ENCODE measurements at places on chromosomes 12 and 14.

DNA sequence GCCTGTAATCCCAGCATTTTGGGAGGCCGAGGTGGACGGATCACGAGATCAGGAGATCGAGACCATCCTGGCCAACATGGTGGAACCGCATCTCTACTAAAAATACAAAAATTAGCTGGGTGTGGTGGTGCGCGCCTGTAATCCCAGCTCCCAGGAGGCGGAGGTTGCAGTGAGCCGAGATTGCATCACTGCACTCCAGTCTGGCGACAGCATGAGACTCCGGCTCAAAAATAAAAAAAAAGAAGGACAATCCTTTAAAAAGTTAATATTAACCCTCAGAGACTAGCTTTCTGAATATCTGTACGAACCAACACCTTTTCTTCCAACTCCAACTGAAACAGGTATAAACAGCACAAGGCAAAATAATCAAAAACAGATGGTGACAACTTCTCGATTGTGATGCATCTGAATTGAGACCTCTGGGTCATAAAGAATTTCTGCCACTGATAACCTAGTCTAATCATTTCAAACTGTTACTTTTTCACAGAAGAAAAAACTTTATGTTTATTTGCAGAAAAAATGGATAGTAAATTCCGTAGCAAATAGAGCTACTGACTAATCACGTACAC lies 27.8 kb downstream of the CLIP1 start:
- DNase-seq, result no peak

DNA sequence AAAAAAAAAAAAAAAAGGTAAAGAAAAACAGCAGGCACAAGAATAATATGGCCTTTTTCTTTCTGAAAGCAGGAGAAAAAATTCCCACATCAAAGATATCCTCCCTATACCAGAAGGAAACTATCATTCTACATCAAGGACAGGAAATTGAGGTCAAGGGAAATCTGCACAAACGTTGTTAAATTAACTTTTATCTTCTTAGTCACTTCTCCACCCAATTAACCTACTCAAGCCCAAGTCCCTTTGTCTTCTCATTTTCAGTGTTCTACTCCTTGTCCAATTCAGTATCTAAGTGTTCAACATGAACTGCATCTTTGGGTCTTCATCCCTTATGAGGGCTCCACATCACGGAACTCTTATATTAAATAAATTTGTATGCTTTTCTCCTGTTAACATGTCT lies 15.7 kb downstream of the NDUFA12 start:
- DNase-seq, result no peak

- DNase-seq, result no peak
Measured at GRCh38 chr14:77641534-77642341, 25.3 kb upstream of the SPTLC2 start.

DNA sequence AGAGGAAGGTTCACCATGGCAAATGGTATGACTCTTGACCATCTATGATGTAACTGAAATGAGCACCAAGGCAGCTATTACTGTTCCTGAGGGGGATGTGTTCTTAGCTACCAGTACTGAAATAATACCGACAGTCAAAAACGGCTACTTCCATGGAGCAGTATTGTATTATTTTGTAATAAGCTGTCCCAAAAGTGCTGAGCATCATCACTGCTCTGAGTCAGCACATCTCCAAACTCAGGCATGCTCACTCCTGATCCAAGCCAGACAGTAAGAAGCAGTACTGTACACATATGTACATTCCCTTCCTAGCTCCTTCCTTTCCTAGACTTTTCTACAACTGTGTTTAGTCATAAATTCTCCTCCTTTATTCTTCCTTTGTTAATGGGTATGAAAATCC lies 8.6 kb downstream of the VTI1B start:
- no peak for DNase-seq

DNA sequence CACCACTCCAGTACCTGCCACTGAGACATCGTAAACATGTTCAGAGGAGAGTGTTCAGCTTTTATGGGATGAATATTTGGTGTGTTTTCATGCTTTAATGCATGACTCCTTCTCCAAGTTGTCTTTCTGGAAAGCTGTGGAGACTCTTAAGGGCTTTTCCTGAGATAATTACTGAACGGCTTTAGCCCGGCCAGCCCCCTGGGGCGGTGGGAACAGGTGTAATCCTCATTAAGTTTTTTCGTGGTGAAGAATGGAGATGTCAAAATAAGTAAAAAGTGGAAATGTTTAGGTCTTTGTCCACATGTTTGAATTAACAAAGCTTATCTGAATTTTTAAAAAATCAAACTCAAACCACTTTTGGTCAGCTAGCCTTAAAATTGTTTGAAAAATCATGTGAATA lies 1.5 kb downstream of the SYNE2 start:
- peak; percentile 67 for DNase-seq

GRCh38 chr12:88299567-88300101 lies 157.5 kb downstream of the TMTC3 start:
- DNase-seq, result no peak

GRCh38 chr12:40996091-40996490 lies 192.0 kb upstream of the PDZRN4 start:
- no peak for DNase-seq

DNA sequence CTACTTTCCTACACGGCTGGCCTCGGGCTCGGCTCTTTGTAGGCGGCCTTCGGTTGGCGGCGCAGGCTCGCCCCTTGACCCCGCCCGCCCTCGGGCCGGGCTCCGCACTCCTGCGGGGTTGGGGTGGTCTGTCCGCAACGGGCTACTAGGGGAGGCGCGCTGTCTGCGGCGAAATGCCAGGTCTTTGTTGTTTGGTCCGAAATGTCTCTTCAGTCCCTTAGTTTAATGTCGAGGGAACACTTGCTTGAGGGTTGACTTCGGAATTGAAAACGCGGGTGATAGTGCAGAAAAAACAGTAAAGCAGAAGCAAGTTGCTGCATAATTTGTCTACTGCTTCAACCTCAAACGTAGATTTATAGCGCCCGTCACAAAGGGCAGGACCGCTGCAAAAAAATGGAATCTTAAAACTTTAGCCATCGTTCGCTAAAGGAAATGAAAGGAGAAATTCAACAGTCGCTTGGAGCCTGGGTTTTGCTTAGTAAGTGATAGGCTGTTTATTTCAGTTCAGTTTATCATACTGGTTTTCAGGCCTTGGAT lies 390 bp downstream of the JKAMP start:
- no peak for DNase-seq

DNA sequence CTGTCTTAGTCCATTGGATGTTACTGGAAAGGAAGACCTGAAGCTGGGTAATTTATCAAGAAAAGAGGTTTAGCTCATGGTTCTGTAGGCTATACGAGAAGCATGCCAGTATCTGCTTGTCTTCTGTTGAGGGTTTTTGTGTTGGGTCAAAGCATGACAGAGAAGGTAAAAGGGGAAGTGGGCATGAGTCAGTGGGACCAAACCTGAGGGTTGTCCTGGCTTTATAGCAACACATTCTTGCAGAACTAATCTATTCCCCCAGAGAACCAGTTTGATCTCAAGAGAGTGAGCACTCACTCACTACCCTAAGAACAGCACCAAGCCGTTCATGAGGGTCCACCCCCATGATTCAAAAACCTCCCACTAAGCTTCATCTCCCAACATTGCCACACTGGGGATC lies 19.0 kb upstream of the KRAS start:
- no peak for DNase-seq

DNA sequence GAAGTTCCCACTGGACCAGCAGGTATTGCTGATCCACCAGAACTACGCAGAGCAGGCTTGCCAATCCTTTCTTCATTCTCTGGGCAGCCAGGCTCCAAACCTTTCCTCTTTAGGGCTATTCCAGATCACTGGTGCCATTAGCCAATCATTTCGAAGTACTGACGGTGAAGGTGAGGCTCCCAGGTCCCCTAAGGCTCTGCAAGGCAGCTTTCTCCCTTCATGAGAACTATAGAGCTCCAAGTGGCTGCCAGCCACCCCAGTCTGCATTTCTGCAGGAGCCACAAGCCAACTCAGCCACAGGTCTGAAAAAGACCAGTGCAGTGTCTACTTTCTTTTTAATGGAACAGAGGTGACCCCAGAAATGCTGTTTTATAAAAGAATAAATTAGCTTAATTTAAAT lies 48.7 kb downstream of the RAB35 start:
- no peak for DNase-seq
